Esophagus squamous epithelium (tissue), 5 donors: ENCODE measurements at places on chromosomes 13 and 19.

- DNase-seq = no peak
These were observed 6.2 kb downstream of the PTH2 start for GRCh38 chr19:49417088-49417487.

- DNase-seq = no peak
These were observed 8.5 kb upstream of the TPT1 start for GRCh38 chr13:45349438-45349837.

DNA sequence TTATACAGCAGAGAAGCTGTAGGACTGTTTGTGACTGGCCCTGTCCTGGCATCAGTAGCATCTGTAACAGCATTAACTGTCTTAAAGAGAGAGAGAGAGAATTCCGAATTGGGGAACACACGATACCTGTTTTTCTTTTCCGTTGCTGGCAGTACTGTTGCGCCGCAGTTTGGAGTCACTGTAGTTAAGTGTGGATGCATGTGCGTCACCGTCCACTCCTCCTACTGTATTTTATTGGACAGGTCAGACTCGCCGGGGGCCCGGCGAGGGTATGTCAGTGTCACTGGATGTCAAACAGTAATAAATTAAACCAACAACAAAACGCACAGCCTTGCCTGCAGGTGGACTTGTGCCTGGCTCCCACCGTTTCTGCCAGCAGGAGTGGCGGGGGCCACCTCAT is 27.3 kb upstream of the LDLR start:
- DNase-seq = no peak

DNA sequence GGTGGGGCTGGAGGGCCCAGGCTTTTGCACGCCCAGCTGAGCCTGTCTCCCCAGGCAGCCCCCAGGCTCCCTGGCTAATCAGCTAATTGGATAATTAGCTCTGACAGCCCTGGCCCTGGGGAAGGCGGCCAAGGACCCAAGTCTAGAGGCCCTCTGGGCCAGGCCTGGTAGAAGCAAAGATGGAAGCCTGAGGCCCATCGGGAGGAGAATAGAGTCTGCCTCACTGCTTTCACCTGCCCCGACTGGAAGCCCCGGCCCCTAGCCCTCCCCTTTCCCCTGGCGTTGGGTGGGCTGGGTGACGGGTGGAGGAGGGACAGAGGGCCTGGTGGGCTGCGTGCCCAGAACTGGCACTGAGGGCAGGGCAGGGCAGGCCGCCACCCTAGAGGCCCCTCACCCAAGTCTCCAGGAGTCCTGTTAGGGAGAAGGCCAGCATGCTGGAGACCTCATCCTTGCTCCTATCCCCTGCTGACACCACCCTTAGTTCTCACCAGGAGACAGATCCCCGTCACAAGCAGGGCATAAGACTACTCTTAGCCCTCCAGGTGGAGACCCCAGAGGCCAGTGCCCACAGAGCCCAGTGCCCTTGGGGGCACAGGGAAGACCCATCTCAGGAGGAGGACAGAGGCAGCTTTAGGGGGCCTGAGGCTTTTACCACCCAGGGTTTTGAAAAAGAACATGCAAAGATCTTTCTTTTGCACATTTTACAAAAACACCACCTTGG is 12.0 kb downstream of the LYL1 start:
- no peak for DNase-seq

DNA sequence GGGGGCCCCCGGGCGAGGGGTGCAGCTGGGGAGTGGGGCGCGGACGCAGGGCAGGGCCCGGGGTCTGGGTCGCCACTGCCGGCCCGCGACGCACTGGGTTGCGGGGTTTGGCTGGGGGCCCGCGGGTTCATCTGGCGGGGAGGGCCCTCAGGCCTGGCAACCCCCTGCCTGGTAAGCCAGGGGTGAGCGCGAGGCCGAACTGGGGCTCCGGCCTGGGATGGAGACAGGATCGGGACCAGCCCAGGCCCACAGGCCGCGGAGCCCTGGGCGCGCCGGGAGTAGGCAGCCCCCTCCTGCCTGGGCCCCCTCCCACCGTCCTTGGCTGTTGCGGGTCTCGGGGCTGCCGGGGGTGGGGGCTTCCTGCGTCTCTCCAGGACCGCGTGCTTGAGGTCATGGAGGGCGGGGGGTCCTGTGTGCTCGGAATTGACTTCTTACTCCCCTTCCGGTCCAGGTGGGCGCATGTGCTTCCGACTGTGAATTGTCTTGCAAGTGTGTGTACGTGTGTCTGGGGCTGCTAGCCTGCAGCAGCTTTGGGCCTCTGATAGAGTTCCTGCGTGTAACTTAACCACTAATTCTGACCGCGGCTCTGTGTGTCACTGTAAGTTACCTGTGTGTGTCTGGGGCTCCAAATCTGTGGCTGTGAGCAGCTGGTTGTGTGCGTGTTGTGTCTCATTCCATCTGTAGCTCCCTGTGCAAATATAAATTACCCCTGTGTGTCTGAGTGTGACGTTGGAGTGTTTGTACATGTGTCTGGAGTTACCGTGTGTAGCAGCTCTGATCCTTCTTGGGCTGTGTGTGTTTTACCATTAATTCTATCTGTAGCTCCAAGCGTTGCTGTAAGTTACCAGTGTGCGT is 751 bp downstream of the GRAMD1A start:
- DNase-seq = no peak

DNA sequence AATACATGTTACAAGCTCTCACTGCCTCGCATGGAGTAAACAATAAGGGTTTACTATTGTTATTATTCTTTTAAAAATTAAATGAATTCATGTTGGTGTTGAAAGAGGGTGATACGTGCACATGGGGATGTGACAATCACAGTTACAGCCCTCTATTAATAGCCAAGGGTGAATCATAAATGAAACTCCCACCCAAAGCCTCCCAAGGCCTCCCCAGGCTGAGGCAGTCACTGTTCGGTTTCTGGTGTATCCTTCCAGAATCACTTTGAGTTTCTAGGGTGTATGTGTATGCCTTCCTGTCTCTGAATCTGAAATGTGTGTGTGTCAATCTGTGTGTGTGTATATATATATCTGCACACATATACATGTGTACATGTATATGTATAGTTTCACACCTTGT is 73.4 kb downstream of the AKAP11 start:
- DNase-seq = no peak
